ENCODE measurements at places on chromosomes 1 and 21.

- DNase-seq: no peak
Measured at GRCh38 chr1:6967431-6968111, 182.3 kb downstream of the CAMTA1 start.

DNA sequence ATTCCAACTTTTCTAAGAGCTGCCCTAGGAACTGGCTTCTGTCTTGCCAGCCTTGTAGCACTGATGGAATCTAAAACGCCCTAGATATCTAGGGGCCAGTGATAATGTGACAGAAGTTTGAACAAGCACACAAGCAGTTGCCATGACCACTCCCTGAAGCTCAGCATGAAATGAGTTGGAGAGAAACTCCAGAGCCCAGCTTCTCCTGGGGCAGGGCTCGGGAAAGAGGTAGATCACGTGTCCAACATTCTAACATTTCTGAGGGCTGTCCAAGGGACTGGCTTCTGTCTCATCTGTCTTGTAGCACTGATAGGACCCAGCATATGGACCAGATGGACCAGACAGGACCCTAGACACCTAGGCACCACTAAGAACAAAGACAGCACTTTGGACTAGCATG lies 37.9 kb downstream of the OMA1 start:
- DNase-seq: no peak

DNA sequence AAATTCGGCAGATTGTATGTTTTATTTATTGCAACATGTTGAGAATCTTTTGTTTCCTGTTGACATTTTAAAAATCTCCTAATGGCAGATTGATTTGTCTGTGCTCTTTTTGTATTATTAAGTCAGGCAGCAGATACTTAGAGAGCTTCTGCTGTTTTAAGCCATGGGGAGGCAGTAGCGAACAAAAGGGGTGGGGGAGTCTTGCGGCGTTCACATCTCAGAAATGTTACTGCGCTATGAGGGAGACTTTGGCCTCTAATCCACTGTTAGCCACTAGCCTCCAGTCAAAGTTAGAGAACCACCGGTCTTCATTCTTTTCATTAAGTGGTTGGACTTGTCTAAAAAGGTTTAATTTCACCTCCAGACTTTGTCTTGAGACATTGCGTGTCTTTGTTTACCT lies 93.6 kb downstream of the DYRK1A start:
- DNase-seq: no peak

- no peak for DNase-seq
Measured at GRCh38 chr1:39204441-39205081, at the start of gene MACF1. MACF1 (plus strand) TSS chr1:39204695; CDS start chr1:39205023, 328 bp downstream.

DNA sequence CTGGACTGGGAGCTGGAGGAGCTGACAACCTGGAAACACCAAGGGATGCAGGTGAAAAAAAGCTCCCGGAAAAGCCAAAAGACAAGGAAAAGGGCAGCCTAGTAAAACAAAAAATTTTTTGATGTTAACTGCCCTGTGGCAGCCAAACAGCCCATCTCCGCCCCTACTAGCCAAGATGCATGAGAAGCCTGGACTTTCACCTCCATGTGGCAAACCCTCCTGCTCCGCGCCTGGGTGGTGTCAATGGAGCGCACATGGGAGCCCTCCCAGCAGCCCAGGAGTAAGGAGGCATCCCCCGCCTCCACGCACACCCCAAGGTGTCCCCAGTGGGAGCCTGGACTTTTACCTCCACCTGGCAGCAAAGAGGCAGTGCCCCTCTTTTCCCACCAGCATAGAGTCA lies 30.5 kb downstream of the LEMD1 start:
- DNase-seq: no peak

DNA sequence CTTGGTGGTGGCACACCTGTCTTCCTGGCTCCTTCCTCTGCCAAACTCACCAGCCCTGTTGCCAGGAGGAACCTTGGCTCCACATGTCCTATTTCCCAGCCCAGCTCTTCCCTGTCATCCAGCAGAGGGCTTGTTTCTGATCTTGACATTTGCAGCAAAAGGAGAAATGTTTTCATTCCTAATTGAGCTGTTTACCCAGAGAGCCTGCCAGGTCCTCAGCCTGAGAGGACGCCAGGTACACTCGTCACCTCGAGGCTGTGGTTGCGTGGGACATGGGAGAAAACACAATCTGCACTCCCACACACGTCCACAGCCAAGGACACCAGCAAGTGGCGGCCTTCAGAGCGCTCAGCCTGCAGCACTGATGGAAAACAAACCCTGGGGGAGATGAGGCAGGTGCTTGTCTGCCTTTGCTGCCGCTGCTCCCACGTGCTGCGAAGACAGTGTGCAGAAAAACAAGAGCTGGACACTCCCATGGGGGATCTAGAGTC lies 132.8 kb upstream of the CD34 start:
- no peak for DNase-seq

DNA sequence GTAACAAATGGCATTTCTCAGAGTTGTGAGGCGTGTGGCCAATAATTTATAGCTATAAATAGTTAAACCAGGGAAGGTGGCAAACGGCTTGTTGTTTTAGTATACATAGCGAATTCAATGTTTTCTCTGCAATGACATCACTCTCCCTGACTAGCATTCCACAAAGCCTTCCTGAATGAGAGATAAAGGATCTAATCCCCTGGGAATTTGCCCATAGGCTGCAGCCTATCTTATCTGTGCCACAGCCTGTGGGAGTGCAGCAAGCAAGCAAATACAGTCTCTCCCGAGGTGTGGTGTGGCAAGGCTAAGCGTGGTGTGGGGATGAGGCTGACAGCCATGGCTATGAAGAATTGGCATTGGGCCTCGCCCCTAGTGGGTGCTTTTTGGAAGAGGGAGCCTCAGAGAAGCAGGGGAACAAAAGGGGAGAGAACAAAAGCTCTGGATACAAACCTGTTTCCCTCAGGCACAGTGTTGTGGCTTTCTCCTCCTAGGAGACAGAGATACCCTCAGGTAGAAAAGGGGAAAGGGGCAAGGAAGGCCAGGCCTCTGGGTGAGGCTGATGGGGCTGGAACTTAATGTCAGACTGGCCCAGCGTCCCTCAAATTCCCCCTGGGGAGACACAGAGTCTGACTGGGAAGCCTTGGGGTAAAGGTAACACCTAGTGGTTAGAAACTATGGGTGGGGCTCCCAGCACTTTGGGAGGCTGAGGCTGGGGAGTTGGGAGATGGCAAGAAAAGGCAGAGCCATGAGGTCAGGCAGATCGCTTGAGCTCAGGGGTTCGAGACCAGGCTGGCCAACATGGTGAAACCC lies 8.9 kb downstream of the TAGLN2 start:
- DNase-seq: no peak

DNA sequence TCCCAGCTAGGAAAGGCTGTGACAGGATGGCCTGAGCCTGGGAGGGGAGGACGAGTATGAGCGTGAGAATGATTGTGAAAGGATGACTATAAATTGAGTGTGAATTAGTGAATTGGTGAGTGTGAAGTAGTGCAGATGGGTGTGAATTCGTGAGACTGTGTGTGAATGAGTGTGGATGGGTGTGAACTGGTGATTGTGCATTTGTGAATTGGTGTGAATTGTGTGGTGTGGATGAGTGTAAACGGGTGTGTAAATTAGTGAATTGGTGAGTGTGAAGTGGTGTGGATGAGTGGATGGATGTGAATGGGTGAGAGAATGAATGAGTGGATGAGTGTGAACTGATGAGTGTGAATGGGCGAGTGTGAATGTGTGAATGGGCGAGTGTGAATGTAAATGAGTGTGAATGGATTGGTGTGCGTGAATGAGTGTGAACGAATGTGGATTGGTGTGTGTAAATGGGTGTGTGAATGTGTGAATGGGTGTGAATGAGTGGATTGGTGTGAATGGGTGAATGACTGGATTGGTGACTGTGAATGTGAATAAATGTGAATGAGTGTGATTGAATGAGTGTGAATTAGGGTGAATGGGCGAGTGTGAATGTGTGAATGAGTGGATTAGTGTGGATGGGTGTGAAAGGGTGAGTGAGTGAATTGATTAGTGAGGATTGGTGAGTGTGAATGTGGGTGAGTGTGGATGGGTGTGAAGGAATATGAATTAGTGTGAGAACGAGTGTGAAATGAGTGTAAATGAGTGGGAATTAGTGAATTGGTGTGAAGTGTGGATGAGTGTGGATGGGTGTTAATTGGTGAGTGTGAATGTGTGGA lies 7.7 kb upstream of the MXRA8 start:
- DNase-seq: no peak

- DNase-seq: no peak
Measured at GRCh38 chr21:28725396-28725795, 267.3 kb downstream of the LTN1 start.

DNA sequence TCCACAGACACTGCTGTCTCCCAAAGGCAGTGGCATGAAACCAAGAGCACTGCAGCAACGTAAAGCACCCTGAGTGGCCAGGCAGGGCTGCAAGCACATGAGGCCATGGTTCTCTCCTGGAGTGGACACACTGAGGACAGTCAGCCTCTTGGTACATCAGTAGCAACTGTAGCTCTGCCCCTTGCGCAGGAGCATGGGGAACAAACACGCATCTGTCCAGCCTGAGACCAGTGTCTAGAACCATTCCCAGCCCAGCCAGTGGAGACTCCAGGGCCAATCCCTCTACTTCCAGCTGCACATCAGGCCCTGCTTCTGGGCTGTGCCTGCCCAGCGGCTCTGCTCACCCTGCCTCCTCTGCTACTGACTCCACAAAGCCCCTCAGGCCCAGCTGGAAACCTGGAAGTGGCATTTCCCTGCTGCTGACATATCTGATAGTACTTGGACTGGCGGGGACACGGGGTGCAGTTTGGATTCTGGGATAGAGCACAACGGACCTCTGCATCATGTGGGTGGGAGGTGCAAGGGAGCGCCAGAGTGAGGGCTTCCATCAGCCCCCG lies 49.0 kb downstream of the TOR1AIP2 start:
- DNase-seq: no peak

DNA sequence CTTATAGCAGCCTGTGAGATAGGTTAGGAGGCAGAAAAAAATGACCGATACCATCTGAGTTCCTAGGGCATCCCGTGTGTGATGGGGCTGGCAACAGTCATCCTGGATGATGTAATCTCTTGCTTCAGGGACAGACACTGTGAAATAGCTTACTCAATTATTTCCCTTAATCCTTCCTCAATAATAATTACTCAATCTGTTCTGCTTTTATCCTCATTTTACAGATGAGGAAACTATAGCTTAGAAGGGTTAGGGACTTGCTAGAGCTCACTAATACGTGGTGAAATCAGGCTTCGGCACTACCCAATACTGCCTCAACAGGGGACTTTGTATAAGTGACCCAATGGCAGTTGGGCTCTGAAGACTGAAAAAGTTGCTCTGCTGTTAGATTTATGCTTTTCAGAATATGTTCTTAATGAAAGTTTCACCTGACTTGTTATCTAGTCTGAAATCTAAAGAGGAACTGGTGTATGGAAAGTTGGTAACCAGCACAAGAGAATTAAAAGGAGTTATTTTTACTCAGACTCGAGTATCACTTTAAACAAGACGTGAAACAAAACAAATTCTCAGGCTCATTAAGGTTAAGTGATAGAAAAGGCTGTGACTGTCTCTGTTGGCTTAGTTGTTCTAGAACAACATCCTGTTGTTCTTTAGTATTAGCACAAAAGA lies 14.4 kb downstream of the CD55 start:
- no peak for DNase-seq

- no peak for DNase-seq
Measured at GRCh38 chr1:226351709-226352108, 42.7 kb upstream of the LIN9 start.

DNA sequence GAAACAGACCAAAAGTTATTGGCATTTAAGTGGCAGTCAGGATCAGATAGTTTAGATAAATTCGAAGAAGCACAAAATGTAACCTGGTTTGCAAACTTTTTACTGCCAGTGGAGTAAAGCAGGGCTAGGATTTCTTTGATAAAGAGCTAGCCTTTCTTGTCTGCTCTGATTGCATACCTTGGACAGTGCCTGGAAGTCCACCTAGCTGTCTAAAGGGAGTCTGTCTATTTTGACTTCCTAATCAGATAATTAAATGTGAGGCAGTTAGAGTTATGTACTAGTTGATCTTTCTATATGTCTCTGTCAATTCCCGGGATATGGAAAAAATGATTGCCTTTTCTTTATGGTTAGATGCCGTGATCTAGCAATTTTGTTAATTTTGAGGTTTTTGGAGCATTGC lies 4.1 kb downstream of the GPSM2 start:
- DNase-seq: no peak

GRCh38 chr1:45659222-45659621 lies 27.1 kb downstream of the GPBP1L1 start:
- no peak for DNase-seq

GRCh38 chr1:36516372-36517010 lies 33.8 kb upstream of the CSF3R start:
- no peak for DNase-seq

- DNase-seq: no peak
Measured at GRCh38 chr1:213124590-213124989, 73.5 kb downstream of the RPS6KC1 start.

DNA sequence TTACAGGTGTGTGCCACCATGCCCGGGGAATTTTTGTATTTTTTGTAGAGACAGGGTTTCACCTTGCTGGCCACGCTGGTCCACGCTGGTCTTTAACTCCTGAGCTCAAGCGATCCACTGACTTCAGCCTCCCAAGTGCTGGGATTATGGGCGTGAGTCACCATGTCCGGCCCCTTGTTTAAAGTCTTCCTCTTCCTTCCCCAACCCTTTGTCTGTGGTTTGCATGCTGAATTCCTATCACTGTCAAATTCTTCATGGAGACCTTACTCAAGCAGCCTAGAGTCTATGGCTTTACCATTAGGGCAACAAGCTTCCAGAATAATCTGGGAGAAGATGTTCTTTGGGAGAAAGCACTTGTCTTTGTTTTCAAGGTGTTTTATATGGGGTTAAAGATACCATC lies 34.7 kb downstream of the B3GALT5 start:
- no peak for DNase-seq

- DNase-seq: no peak
Measured at GRCh38 chr1:9835758-9836631, 12.2 kb upstream of the CLSTN1 start.

DNA sequence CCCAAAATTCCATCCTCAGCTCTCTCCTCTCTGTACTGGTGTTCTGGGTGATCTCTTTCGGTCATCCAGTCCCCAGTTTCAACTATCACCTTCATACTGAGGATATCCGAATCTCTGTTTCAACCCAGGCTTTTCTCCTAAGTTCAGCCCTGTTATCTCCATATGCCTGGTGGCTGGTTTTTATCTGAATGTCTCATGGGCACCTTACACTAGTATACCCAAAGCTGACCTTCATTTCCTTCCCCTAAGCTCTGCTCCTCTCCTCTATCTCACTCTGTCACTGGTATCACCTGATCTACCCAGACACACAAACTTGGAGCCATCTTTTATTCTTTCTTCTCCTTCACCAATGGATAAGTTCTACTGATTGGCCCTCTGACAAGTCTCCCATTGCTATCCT lies 53.0 kb downstream of the LRRC71 start:
- no peak for DNase-seq

GRCh38 chr1:3217181-3217641 lies 148.2 kb downstream of the PRDM16 start:
- DNase-seq: no peak

DNA sequence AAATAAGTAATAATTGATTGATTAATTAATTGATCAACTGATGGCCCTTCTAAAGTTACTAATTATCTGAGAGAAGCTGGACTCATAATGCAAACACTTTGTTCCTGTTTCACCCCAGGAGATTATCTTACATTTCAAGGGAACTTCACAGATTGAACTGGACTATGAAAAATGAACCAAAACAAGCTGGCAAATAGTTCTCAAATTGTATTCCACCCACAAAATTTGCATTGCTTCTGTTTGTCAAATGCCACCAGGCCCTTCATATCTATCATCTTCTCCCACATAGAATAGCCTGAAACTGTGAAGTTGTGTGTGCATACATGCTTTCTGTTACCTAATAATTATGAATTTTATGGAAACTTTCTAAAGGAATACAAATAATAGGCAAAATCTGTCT lies 104.0 kb downstream of the ZNF281 start:
- no peak for DNase-seq

Data from esophagus squamous epithelium (tissue), 5 donors.